ENCODE measurements at places on chromosomes 4 and X.

- DNase-seq: no peak
Measured at GRCh38 chr4:150302553-150302952, 224.3 kb downstream of the DCLK2 start.

DNA sequence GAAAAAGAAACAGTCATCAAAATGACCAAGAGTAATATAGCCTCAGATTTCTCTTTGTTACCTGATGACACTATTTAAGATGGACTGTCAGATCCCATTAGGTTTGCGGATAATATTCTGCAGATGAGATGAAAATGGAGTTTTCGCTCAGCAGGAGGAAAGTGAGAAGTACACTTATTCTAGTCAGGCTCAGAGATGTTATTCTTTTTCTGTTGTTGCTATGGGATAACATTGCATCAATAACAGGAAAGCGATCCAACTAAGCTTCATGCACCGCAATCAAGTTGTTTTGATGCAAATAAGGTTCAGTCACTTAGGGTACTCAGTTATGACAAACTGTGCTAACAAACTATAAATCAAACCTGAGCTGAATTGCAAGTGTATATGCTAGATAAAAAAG is 415.0 kb downstream of the CCSER1 start:
- DNase-seq: peak; percentile 61

DNA sequence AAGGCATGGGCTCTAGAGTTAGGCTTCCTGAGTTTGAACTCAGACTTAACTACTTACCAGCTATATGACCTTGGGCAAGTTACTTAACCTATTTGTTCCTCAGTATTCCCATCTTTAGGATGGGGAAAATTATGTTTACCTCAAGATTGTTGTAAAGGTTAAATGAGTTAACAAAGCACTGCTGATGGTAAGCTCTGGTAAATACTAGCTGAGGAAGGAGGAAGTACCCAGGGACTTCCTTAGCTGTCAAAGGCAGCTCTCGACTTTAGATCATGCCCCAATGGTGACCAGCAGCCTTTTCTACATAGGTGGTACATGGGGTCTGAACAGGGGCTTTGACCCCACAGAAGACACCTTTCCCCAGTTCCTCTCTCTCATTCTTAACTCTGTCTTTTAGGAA is 20.1 kb downstream of the ATP7A start:
- no peak for DNase-seq

DNA sequence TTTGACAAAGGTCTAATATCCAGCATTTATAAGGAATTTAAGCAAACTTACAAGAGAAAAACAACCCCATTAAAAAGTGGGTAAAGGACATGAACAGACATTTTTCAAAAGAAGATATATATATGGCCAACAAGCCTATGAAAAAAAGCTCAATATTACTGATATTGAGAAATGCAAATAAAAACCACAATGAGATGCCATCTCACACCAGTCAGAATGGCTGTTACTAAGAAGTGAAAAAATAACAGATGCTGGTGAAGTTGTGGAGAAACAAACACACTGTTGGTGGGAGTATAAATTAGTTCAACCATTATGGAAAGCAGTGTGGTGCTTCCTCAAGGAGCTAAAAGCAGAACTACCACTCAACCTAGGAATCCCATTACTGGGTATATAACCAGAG is 91.6 kb upstream of the EFHC2 start:
- DNase-seq: no peak

DNA sequence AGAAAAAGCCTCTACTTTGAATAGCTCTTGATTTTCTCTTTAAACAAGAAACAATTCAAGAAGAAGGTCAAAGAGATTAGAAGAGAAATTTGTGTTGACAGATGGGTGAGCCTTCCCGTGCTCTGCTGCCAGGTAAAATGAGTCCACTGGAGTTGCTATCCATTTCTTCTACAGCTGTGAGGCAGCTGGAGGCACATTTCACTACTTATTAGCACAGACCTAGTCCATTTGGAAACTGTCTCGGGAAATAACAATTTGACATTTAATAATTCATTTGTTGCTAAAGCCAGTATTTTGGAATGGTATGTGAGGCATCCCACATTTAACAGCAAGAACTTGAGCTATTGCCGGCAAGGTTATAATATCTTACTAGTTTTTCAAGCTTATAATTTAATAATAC is 396.8 kb upstream of the GRIA3 start:
- no peak for DNase-seq

- no peak for DNase-seq
Measured at GRCh38 chrX:153690466-153690865, 2.7 kb downstream of the SLC6A8 start.

DNA sequence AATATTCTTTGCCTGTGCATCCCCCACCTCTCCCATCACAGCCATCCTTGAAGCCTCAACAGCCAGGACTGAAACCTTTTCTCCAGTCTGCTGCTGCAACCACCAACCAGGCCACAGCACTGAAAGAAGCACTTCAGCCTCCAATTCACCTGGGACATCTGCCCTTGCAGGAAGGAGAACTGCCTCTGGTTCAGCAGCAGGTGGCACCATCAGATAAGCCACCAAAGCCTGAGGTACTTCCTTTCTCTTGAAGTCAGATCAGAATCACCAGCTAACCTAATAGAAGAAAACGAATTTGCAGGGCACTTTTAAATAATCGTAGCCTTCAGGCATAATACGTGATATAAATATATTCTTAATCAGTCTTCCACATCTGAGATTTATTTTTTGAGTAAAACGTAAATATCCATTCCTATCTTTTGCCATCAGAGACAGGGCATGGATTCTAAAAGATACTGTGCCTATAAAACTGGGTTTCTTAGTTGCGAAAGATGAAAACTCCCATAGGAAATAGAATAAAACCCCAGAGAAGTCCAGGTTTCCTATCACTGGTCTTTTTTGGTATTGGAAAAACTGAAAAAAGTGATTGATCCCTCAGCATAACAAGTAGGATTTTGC is 9.5 kb downstream of the AMBN start:
- peak; percentile 56 for DNase-seq

- no peak for DNase-seq
Measured at GRCh38 chr4:2842687-2843262, 869 bp upstream of the ADD1 start.

- DNase-seq: no peak
Measured at GRCh38 chr4:175341203-175341755, 423.1 kb downstream of the ADAM29 start.

GRCh38 chrX:6163721-6164120 is 64.9 kb downstream of the NLGN4X start:
- DNase-seq: no peak

- no peak for DNase-seq
Measured at GRCh38 chr4:96649536-96649935, 809.6 kb downstream of the PDHA2 start.

DNA sequence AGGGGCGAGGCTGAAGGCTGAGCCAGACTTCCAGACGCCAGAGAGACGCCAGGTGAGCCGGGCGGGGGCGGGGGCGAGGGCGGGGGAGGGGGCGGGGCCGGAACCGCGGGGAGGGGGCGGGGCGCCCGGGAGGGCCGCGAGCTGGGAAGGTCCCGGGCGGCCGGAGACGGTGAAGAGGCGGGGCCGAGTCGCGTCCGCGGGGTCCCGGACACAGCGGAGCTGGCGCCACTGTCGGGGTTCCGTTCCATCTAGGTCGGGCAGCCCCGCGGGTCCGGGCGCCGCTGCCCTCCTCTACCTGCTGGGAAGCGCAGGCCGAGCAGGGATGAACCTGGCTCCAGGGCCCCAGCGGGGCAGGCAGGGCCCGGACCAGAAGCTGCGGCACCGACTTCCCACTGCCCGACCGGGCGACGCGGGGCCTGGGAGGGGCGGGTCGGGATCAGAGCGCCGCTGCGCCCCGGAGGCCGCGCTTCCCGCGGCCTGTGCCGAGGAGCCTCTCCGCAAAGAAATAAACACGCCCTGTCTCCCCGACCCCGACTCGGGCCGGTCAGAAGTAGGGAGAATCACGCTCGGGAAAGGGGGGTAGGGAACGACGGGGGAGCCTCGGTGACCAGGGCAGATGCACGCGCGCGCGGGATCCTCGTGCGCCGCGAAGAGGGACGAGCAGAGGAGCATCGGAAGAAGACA is 10.6 kb downstream of the HMX1 start:
- no peak for DNase-seq

DNA sequence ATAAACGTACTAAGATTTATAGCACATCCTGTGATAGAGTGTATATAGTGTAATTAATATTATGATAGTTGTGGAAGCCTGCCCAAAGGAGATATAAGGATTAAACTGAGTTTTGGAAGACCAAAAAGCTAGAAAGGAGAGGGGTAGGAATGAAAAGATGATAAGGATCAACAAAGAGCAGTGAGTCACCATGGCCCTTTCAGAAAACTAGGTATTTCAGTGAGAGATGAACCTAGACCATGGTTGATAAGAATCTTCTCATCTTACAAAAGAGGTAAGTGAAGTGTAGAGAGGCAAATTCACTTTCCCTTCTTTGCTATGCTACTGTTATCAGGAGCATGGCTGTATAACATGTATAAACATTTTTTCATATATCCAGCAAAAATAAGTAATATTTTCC is 133.8 kb upstream of the PLAC1 start:
- DNase-seq: no peak

DNA sequence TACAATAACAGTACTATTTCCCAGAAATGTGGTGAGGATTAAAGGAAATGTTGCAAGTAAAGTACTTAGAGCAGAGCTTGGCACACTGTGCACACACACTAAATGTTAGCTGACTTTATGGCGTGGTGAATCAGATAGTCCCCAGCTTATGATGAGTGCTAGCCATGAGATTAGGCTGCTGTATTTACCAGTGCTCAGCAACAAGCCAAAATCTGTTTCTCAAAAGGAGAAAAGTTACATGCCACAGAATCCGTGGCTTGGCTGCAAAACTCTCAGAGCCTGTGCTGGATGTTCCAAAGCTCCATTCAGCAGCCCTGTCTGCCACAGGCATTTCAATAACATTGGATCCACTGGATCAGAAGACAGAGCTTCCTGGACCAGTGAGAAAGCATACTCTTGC is 12.8 kb upstream of the STBD1 start:
- DNase-seq: no peak

- no peak for DNase-seq
Measured at GRCh38 chrX:52870046-52870445, 2.2 kb upstream of the XAGE3 start.

GRCh38 chr4:81421346-81422218 is 50.1 kb downstream of the RASGEF1B start:
- no peak for DNase-seq

- DNase-seq: no peak
Measured at GRCh38 chrX:118347131-118347530, 1.2 kb downstream of the WDR44 start.

DNA sequence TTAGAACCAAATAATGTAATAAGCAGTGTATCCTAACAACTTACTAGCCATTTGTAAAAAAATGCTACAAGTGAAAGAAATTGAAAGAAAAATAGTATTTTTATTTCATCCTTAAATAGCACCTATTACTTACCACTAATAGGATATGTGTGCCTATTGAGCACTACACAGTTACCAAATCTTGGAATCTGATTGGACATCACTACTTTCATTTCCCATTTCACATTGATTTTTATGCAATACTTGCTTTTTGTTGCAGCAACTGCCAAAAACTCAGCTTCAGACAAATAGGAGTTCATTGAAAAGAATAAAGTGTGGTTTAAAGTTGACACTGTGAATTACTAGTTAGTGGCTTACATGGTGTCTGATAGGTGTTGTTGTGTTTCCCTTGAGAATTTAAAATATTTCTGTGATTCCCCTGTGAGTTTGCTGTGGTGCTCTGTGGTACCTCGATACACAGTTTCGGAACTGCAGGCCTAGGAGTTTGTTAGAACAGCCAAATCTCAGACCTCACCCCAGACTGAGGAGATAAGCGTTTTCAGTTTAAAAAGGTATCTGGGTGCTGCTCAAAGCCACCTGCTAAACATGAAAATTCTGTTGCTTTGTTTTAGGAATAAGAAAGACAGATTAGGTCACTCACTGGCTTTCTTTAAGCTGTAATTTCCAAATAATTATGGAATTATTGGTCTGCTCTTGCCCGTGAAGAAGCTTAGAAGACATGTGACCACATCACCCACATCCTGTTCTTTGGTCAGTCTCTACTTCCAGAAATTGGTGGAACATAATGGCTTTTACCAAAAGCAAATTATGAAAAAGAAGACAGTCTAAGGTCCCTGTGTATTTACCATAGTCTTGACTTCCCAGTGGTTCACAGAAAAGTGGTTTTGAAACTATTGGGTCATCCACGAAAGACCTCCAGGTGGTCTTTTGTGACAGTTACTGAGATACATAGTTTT is 97.8 kb downstream of the SYTL5 start:
- DNase-seq: no peak

DNA sequence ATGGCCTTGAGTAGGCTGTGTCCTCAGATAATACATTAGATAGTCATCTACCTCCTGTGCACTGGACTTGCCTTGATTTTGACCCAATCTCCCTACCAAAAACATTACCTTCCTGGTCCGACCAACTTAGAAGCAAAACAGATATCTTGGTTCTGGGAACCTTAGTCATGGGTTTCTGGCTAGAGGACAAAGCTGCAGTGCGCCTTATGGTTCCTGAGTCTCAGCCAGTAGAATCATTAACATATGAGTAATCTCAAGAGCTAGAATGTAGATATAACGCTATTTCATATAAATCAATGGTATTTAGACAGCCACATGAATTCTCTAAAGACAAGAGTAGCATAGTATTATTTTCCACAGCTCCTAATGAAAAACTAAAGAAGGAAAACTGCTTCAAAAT is 83.1 kb downstream of the GRIA3 start:
- no peak for DNase-seq

DNA sequence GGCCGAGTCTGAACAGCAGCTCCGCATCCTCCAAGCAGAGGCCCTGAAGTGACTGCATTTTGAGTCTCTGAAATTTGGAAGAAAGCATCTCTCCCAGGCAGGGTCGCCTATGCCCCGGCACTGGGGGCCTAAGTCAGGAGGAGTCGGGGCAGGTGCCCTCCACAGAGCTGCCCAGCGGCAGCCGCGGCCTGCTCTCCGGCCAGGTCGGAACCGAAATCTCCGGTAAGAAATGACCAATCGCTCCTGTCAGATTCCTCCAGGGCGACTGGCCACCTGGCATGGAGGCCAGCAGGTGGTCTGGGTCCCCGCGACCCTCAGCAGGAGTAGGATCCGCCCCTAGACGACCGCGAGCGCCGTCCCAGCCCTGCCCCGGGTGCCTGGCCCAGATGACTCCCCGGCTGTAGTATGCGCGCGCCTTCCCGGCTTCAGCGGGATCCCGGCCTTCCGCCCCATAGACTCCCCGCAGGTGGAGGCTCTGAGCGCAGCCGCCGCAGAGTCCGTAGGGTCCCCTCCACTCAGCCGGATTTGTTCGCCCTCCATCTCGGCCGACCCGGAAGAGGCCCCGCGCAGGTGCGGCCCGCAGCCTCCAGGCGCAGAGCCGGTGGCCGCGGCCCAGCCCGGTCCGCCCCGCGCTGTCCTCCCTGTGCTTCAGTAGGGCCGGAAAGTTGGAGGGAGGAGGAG is 1.5 kb downstream of the NKX1-1 start:
- DNase-seq: no peak

DNA sequence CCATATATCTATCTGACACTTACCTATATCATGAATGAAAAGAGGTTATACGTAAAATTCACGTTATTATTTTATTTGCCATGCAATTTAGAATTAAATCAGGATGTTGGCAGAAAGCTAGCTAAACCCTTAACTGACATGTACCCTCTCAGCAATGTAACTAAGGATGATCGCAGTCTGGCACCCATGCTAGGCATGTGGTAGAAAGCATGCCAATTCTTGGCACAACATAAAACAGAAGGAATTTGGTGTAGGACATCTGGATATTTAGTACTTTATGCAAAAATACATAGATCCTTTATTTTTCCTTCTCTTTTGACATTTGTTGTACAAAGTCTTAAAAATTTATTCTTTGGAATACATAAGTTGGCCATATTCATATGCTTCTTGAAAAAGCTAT is 436.8 kb upstream of the FAT1 start:
- DNase-seq: no peak
